ENCODE measurements at places on chromosomes 11 and 22.

DNA sequence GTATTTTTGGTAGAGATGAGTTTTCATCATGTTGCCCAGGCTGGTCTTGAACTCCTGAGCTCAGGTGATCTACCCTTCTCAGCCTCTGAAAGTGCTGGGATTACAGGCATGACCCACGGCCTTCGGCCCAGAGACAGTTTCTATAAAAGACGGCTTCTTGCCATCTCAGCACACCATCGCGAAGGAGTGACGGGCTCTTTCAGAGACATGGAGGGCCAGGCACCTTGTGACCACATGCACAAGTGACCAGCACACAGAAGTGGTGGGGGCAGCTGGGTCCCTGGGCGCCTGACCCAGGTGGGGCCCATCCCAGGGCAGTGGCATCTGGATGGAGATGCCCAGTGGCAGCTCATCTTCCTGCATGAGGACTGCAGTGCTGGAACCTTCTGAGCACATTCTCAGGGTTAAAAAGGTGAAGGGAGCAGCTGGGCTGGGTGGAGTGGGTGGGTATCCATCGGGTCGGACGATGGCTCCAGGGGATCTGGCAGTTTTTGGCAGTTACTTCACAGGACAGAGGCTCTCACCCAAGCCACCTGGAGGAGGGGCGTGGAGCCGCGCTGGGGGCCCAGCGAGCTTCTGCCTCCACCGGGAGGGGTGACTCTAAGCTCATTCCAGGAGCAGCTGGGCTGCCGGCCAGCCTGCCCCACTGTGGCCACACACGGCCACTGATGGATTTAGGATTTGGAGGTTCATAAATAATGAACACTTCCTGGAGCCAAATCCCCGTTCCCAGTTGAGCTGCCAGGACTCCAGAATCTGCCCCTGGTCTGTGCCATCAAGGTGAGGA is 373.0 kb downstream of the CTTN start:
- no peak for DNase-seq

- peak; percentile 38 for DNase-seq
Observed at GRCh38 chr11:17979770-17980371, 33.0 kb downstream of the SERGEF start.

- DNase-seq: no peak
Observed at GRCh38 chr11:17443000-17443399, 33.6 kb downstream of the ABCC8 start.

GRCh38 chr11:35077709-35078469 is 61.1 kb upstream of the CD44 start:
- DNase-seq: peak; percentile 68

DNA sequence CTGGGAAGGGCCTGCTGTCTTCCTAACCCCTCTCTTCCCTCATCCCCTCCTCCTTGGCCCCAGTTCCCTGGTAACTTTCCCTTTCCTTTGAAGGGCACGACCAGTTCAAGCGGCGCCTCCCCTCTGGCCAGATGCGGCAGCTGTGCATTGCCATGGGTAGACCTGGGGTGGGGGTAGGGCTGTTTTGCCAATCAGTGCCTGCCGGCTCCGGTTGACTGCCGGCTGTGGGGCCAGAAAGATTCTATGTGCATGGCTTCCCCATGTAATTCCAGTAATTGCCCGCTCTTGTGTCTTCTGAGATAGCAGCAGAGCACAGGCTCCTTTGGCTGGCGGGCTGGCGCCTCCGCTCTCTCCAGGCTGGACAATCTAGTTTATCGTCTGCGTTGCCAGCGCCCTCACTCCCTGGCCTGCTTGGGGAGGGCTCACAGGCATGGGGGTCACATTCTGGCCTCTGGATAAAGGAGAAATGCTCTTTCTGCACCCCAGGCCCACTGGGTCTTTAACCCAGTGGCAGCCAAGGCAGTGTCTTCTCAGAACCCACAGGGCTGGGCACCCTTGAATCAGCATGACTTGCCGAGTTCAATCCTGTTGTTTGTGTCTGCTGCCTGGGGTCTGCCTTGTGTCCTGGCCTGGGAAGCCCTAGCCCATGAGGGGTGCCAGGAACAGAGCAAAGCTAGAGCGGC is 9.4 kb downstream of the SIDT2 start:
- DNase-seq: no peak

- DNase-seq: peak; percentile 16
Observed at GRCh38 chr11:126163074-126163700, 48.3 kb downstream of the RPUSD4 start.

GRCh38 chr22:24977370-24978221 is 25.1 kb downstream of the KIAA1671 start:
- peak; percentile 28 for DNase-seq

- peak; percentile 17 for DNase-seq
Observed at GRCh38 chr22:36613958-36614357, 85.0 kb upstream of the EIF3D start.

GRCh38 chr11:19565639-19566038 is 147.0 kb upstream of the NAV2 start:
- no peak for DNase-seq

DNA sequence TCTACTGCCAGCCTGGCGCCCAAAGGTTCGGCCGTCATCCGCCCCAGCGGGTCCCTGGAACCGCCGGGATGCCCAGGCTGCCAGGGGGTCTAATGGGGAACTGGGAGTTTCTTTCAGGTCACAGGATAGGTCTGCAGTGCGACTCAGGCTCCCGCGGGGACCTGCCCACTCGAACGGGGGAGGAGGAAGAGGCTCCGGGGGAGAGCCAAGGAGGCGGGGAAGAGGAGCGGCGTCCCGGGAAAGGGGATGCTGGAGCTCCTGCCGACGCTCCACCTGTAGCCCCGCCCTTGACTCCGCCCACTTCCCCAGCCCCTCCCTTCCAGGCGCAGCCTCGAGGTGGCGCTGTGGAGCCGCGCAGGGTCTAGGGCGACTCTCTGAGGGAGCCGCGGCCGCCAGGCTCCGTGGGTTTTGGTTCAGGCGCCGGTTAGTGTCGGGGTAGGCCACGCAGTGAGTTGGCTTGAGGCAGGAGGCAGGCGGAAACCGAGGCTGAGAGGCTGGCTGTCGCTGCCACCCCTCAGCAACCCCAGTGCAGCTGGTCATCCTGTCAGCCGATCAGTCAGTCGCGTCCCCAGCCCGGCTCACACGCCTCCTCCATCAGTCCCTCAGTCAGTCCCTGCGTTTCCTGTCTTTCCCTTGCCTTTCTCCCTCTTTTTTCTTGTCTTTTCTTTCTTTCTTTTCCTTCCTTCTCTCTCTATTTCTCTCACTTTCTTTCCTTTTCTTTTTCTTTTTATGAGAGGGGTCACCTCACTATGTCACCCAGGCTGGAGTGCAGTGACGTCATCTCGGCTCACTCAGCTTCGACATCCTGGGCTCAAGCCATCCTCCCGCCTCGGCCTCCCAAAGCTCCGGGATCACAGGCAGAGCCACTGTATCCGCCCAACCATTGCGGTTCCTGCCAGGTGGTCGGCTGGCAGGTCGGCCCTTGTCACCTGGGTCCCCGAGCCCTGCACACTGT is 26.4 kb downstream of the YWHAH start:
- peak; percentile 70 for DNase-seq

GRCh38 chr22:46798366-46799350 is 36.2 kb downstream of the TBC1D22A start:
- DNase-seq: peak; percentile 91

DNA sequence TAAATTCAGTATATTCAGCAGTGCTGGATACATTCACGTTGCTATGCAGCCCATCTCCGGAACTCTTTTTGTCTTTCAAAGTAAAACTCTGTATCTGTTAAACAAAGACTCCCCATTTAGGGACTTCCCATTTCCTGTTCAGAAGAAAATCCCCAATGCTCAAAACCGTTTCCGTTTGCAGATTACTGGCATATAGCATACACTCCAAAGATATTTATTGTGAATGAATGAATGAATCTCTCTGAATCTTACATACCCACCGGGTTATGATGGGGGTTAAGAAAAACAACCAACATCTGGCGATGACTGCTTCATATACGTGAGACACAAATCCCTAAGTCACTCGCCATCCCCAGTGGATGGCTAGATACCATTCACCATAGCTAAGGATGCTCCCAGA is 1.6 kb downstream of the THY1 start:
- no peak for DNase-seq

- no peak for DNase-seq
Observed at GRCh38 chr11:6365659-6366058, 24.6 kb upstream of the SMPD1 start.

DNA sequence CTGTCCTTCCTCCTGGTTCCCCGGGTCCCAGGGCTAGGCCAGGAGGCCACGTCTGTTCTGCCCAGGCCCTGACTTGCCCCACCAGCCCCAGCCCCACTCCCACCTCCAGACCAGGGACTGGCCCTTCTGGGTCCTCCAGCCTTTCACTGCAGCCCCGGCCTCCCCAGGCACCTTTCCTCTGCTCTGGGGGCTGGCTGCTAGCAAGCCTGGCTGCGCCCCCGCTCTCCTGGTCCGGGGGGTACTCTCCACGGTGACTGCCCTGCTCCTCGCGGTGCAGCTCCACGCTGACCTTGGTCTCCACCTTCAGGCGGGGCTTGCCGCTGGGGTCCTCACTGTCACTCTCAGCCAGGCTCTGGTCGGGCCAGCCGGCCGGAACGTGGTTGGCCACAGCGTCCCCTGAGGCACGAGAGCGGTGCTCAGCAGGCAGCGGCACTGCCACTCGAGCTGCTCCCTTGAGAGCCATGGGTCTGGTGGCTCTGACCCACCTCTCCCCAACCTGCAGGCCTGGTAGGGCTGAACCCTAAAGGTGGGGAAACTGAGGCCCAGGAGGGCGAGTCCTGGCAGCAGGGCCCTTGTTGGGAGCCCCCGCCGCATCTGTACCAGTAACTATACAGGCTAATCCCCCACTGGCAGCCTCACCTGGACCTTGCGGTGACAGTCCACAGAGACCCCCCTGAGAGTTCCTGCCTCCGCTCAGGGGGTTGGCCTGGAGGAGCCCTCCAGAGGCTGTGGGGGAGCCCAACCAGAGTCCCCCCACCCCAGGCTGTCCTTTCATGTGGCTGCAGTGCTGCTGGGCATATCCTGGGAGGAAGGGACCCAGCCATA is 29.0 kb downstream of the TRMU start:
- DNase-seq: no peak

- DNase-seq: peak; percentile 16
Observed at GRCh38 chr11:117097389-117098268, 599 bp downstream of the SIK3 start.

DNA sequence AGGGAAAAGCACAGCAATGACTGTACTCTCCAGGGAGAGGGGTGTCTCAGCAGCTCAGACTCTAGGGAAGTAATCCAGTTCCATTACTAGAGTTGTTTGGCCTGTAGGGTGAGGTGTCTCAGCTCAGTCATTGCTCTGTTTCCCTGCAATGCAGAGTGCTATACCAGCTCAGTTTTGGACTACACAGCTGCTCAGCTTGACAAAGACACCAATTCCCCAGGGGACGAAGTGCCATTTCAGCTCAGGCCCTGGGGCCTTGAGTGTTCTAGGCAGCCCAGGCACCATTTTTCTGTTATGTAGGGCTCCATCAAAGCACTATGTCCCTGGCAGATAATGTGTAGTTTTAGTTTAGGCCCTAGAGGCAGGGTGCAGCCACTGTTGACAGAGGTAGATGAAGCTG is 18.2 kb downstream of the CALCB start:
- DNase-seq: no peak

DNA sequence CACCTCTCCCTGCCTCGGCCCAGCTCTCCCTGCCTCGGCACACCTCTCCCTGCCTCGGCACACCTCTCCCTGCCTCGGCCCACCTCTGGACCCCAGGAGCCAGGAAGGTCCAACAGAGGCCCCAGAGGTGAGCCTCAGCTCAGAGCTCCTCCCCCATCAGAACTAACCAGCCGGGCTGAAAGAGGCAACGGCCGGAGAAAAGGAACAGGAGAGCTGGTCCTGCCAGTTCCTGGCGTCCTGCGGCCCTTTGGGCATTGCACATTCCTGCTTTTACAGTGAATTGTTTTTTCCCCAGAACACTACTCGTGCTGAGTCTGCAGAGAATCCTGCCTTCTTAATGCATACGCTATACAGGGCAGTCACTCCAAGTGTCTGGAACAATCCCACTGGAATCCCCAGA is 45.8 kb downstream of the LMO1 start:
- no peak for DNase-seq

GRCh38 chr11:44797886-44798606 is 71.3 kb downstream of the TSPAN18 start:
- DNase-seq: no peak

GRCh38 chr11:70836071-70836470 is 416.3 kb downstream of the SHANK2 start:
- no peak for DNase-seq

- peak; percentile 94 for DNase-seq
Observed at GRCh38 chr11:62705880-62706849, 1.1 kb downstream of the BSCL2 start.

DNA sequence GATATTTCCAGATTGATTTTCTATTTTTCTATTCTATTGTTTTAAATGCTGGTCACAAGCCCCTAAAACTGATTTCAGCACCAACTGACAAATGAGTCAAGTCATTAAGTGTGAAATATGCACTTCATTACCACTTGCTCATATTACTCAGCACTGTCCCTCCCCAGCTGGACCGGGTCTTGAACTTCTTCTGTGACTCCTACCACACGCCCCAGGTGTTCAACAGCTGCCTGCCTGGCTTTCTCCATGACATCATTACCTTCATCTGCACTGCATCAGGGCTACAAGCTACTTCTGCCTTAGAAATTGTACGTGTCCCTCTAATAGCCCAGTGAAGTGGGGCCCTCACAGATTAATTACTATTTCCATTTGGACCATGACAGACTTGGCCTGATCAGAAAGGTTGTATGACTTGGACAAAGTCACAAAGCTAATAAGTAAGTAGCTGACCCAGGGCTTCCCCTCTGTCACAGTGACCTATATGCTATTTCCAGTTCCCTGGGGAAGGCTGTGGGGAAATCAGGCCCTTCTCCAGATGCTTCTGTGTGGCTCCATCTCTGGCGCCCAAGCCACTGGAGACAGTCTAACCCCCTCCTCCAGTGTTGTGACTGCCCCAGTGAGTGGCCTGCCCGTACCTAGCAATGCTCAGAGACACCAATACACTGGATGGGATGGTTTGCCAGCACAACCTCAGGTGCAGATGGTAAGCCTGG is 18.1 kb downstream of the TBC1D10A start:
- DNase-seq: peak; percentile 65

DNA sequence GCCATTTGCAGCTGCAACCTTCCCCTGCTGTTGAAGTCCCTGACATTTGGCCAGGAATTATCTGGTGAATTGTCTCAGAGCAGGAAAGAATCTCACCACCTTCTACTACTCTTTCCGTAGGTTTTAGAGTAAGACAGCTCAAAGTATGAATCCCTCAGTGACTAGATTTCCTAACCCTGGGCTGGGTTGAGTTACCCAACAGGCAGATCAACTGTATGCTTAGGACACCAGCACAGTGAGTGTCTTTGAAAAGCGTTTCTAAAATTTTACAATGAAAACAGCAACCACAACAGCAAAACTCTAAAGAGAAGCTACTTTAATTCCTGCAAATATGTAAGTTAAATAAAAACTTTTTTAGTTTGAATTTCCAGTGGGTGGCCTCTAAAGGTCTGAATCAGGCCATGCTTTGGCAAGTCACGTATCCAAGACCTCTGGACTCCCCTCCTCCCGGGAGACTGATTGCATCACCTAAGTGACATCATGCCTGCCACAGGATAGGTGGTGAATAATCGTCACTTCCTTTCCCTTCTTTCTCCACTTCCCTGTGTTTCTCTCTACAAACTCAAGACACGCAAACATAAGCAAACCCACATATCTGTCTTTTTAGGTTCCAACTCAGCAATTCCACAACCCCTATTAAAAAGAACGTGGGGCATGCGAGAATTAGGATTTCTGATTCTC is 7.8 kb downstream of the OR8B12 start:
- DNase-seq: peak; percentile 73

Data from choroid plexus epithelial cell (primary cell).